ENCODE measurements at places on chromosomes 6 and 20.

DNA sequence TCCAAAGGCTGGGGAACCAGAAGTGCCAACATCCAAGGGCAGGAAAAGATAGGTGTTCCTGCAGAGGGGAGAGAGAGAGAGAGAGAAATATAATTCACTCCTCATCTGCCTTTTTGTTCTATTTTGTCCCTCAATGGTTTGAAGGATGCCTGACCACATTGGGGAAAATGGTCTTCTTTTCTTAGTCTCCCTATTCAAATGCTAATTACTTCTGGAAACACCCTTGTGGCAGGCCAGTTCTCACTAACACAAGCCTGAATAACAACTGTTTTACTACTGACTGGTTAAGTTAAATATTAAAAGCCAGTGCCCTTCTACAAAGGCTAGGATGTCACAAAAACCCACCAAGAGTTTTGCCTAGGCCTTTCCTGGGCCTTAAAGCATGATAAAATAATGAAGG, 425.4 kb upstream of the HTR1E start:
- DNase-seq: no peak

- DNase-seq: no peak
These were observed 288.3 kb downstream of the NRN1 start for GRCh38 chr6:5718231-5718947.

- no peak for DNase-seq
These were observed 966.3 kb upstream of the CITED2 start for GRCh38 chr6:140340795-140341194.

- no peak for DNase-seq
These were observed 148.4 kb downstream of the AKAP7 start for GRCh38 chr6:131283466-131284175.

GRCh38 chr20:6469695-6470094, 297.8 kb upstream of the BMP2 start:
- DNase-seq: no peak

- DNase-seq: no peak
These were observed 3.8 kb upstream of the EEF1A2 start for GRCh38 chr20:63502671-63503172.

DNA sequence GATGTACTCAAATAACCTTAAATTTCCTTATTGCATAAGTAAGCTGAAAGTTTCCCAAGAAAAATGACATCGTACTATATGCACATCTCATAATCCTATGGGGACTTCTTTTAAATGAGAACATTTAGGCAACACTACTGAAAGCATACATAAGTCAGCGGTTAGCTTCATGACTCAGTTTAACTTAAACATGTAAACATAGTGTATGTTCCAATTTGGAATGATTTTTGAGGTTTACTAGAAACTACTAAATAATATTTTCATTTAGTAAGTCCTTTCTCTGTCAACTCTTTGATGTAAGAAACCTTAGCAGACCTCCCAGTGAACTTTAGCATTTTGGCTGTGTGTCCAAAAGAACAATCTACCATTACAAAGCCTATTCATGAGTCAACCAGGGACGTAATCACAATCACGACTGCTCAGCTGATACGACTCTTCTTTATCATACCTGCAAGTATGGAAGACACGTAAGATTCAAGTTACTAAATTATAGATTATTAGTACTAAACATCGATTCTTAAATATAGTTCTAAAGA, 19.3 kb downstream of the HIVEP2 start:
- DNase-seq: no peak

- no peak for DNase-seq
These were observed 8.5 kb downstream of the ARFGEF2 start for GRCh38 chr20:48930035-48930434.

- DNase-seq: no peak
These were observed 6.8 kb downstream of the ADA start for GRCh38 chr20:44644667-44645131.

GRCh38 chr20:19758133-19758500, at the start of gene RIN2:
Gene RIN2, plus strand, starts transcription at chr20:19758258. Its CDS starts 131,344 bp downstream, at chr20:19889602.
- DNase-seq: no peak

DNA sequence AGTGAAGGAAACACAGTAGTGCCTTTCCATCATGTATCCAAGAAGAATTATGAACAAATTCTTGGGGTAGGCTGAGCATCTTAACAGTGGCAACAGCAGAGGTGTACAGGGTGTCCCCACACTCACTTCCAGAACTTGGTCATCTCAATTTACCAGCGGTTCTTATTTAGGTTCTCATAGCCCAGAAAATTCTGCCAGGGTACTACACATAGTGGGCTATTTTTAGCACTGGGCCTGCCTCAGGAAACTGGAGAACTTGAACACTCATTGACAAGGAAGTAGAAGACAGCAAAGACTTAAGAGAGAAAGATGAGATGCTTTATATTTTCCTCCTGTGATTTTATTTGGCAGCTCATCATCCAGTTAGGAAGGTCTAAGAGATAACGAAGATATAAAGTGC, 71.8 kb upstream of the PHIP start:
- no peak for DNase-seq

DNA sequence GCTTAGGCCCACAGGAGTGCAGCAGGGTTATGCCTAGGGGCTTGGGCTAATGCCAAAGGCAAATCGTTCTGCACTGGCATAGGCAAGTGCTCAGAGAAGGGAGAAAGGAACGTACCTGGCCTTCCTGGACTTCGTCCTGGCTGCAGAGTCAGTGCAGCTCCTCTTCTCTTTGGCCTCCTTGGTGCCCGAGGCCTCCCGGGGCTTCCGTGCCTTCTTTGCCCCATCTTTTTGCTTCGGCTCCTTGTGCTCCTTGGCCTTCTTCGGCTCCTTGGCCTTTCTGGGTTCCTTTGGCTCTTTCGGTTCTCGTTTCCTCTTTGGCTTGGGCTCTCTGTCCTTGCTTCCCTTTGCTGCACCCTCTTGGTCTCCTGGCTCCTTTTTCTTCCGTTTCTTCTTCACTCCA, 85.2 kb downstream of the CHD6 start:
- no peak for DNase-seq

GRCh38 chr6:132068766-132069165, 117.6 kb upstream of the CCN2 start:
- DNase-seq: no peak

GRCh38 chr6:144912474-144912873, 627.3 kb downstream of the UTRN start:
- DNase-seq: no peak

DNA sequence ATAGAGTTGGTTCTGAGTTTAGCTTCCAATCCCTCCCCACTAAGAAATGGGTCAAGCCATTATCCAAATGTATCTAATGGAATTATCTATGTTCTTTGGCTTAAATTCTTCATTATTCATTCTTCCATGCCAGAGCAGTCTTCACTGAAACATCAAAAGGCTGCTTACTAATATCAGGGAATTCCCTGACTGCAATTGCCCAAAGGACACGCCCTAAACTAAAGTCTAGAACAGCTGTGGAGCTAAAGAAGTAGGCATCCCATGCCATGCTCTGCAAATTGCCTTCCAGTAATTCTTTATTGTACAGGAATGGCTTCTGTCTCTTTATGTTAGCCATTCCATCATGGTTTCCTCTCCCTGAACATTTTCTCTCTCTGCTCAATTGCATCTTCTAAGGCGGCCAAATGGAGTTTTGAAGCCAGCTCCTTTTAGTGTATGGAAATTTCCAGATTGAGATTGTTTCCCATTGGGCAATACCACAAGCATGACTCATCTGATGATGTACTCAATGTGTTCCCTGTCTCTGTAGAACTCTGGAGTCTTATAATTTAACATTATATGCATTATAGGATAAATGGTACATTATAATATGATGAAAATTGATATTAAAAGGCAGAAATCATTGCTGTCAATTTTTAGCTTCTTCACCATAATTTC, 28.8 kb upstream of the TSHZ2 start:
- DNase-seq: peak; percentile 84

DNA sequence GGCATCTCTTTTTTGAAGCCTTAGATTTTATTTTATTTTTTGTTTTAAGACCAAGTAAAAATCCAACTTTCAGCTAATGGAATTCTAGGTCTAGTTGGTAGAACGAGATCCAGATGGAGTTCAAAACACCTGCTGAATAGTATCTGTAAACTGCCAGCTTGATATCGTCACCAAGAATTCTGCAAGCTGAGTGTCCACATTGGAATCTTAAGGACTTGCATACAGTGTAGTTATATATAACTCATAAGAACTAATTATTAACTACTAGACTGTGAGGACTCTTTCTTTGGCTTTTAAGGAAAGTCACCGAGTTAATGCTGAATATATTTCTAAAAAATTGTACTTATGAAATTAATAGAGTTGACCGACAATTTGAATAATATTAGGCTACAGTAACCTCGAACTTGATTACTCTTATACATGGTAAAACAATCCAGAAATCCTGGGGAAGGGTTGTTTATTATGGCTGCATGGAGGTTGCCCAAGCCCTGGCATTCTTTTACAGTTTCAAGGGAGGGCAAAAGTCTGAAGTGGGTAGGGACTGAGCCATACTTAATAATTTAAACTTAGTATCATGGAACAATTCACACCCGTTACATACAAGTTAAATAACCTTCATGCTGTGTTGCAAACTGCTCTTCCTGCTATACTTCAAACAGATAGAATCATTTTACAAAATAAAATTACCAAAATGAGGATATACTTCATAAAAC, 553.9 kb downstream of the PTPRT start:
- DNase-seq: no peak

GRCh38 chr6:128560966-128561365, 40.6 kb upstream of the PTPRK start:
- no peak for DNase-seq

GRCh38 chr6:75065523-75065922, 140.3 kb downstream of the COL12A1 start:
- DNase-seq: peak; percentile 78

- DNase-seq: no peak
These were observed 228.9 kb downstream of the ANKRD60 start for GRCh38 chr20:57999465-58000111.

DNA sequence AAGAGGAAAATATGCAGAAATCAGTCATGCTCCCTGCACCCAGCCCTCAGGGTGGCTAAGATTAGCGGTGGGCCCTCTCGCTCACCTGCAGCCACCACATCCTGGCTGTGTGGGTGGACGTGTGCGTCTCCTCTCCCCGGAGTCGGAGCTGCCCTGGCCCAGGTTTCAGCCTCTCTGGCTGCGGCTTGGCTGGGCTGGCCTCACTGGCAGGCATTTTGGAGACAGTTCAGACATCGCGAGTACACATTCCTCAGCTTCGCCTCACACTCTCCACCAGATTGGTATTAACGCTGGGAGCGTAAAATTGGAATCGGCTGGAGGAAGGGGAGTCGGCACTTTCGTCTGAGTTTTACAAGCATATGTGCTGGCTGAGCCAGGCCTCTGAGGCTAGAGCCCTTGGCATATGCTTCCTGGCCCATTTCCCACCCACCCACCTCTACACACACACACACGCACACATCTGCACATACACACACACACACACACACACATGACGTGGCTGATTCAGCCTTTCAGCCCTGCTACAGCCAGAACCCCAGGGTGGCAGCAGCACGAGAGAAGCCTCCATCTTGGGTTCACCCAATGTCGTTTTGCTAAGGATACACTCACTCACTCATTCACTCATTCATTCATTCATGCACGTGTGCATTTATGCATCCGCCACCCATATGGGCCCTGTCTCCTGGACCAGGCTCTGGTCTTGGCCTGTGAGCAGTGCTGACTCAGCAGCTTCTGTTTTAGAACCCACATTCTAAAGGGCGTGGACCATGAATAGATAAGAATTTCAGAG, 42.9 kb downstream of the BCAS4 start:
- no peak for DNase-seq

DNA sequence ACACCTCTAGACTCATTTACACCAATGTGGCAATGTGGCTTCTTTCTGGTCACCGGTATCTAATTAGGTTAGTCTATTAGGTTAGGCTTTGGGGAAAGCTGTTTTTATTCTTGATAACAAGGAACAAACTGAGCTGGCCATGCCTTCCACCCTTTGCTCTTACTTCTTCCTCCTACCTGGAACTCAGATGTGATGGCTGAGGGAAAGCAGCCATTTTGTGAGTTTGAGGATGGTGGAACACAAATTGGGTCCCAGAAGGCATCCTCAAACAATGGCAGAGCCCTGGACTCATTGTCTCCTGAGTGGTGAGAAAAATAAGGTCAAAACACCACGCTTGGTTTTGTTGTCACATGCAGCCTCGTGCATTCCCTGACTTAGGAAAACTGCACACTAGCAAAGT, 7.7 kb downstream of the CDH4 start:
- no peak for DNase-seq

GRCh38 chr6:40963019-40963418, 76.0 kb downstream of the UNC5CL start:
- DNase-seq: no peak

- no peak for DNase-seq
These were observed 2.6 kb downstream of the SRSF6 start for GRCh38 chr20:43460172-43460829.

DNA sequence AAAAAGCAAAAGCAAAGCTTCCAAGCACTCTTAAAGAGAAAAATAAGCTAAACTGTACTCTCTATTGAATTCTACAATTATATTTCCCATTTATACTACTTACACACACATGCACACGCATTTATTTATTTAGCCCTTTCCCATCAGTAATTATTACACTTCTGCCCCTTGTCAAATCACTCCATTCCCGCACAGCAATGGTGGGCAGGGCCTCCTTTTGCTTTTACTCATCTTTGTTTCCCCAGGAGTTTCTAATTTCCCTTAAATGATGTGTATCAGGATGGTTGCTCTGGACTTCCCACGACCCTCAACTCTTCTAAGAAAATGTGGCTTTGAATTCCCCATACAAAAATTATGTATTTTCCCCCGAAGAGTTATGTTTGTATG, 19.9 kb downstream of the PXT1 start:
- DNase-seq: no peak

DNA sequence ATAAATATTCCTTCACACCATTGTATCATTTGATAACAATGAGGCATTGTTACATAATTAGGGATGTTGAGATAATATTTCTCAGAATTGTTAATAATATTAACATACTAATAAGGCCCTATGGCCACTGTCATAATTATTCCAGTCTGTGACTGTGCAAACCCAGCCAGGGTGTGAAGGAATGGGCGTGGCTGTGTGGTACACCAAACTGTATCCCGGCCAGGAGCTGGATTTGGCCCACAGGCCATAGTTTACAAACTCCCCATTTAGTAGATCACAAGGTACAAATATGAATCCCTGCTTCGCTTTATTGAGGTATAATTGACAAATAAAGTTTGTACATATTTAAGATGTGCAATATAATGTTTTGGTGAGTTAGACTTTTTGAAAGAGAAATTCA, 894.7 kb downstream of the C6orf118 start:
- no peak for DNase-seq
